ENCODE measurements at places on chromosomes 1 and 21. TPM values are rescaled to one million over a fixed set of nuclear protein-coding genes. Genes with fewer than 3 reads are reported as not detected.

The VCAM1 gene
- 0.47 TPM for polyA plus RNA-seq

The SHE gene
- 1.5 TPM for polyA plus RNA-seq

The LDLRAP1 gene
- 11.0 TPM for polyA plus RNA-seq

The GNAI3 gene
- polyA plus RNA-seq = 3.5 TPM

The OR2L8 gene
- not detected for polyA plus RNA-seq

The LENEP gene
- 0.22 TPM for polyA plus RNA-seq

The MCOLN2 gene
- 0.79 TPM for polyA plus RNA-seq

The FCER1G gene
- polyA plus RNA-seq = 14.0 TPM

The SLC6A17 gene
- polyA plus RNA-seq = 0.08 TPM

The CLEC20A gene
- polyA plus RNA-seq = not detected

All from esophagus (tissue), 2 donors.